ENCODE measurements at places on chromosomes 5 and 9. TPM values are rescaled to one million over a fixed set of nuclear protein-coding genes. Genes with fewer than 3 reads are reported as not detected.

The PCDHA1 gene
- total RNA-seq = not detected

The EGFL7 gene
- not detected for total RNA-seq

The SHISAL2B gene
- not detected for total RNA-seq

- no peaks in the 10 kb centered on the region for H3K27me3 ChIP-seq
- peaks cover 27% of the 10 kb centered on the region for H3K4me1 ChIP-seq
- H3K36me3 ChIP-seq = no peaks in the 10 kb centered on the region
These were observed 245.8 kb upstream of the MAP3K1 start for GRCh38 chr5:56569566-56569965.

- no peak overlapping the region for H3K4me3 ChIP-seq
- H3K4me1 ChIP-seq = no peaks in the 10 kb centered on the region
- H3K36me3 ChIP-seq = no peaks in the 10 kb centered on the region
- H3K27ac ChIP-seq = no peak overlapping the region
These were observed 14.8 kb downstream of the ATP10B start for GRCh38 chr5:160837211-160837610.

DNA sequence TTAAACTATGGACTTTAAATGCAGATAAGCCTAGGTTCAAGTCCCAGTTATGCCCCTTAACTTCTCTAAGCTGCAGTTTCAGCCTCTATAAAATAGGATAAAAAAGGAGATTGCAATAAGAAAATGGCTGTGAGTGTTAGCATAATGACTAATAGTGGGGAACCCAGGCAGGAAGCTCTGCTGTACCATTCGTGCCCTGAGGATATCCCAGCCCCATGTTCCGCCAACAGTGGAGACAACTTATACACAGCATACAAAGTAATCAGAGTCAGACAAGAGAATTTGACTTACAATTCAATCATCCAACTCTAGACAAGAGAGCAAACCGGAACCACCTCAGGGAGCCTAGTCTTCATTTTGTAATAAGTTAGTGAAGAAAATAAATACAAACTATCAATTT is 141.5 kb upstream of the FSTL4 start:
- no peak overlapping the region for H3K4me3 ChIP-seq
- H3K27me3 ChIP-seq = no peaks in the 10 kb centered on the region
- no peak for DNase-seq
- H3K4me1 ChIP-seq = no peaks in the 10 kb centered on the region
- H3K27ac ChIP-seq = no peak overlapping the region
- H3K36me3 ChIP-seq = no peaks in the 10 kb centered on the region

DNA sequence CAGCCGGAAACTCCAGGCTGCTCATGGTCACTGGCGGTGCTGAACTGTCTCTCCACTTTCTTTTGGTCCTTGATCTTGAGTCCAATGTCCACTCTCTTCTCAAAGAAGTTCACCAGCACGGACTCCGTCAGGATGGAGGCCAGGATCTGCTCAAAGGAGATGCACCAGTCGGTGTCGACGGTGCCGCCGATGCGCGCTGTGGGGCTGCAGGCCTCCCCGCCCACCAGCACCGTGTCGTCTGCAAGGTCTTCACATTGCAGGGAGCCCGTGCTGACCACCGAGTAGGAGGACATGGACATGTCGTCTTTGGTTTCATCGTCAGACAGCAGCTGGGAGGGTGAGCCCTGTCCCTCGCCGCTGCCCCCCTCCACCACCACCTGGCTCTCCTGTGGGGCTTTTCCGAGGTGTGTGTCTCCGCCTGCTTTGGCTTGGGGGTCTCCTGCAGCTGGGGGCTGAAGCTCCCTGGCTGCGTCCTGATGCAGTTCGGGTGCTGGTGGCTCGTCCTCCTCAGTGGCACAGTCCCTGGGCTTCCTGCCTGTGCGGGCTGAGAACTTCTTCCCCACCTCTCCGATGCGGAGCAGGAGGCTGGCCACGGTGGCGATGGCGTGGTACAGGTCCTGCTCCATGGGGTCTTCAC is 5.0 kb upstream of the MRNIP start:
- no peak overlapping the region for H3K27ac ChIP-seq
- H3K27me3 ChIP-seq = no peaks in the 10 kb centered on the region
- peaks cover 25% of the 10 kb centered on the region for H3K36me3 ChIP-seq
- H3K4me3 ChIP-seq = no peak overlapping the region

- H3K4me1 ChIP-seq = no peaks in the 10 kb centered on the region
- no peaks in the 10 kb centered on the region for H3K36me3 ChIP-seq
- no peaks in the 10 kb centered on the region for H3K27me3 ChIP-seq
- DNase-seq = no peak
- H3K4me3 ChIP-seq = no peak overlapping the region
- H3K27ac ChIP-seq = no peak overlapping the region
These were observed 526.3 kb downstream of the GABRG2 start for GRCh38 chr5:162593881-162594280.

- no peaks in the 10 kb centered on the region for H3K36me3 ChIP-seq
- H3K27me3 ChIP-seq = no peaks in the 10 kb centered on the region
- peak overlapping the region; percentile 49 for H3K4me3 ChIP-seq
- H3K4me1 ChIP-seq = peaks cover 49% of the 10 kb centered on the region
- peak; percentile 65 for DNase-seq
These were observed 17.0 kb downstream of the GRXCR2 start for GRCh38 chr5:145855763-145856267.

DNA sequence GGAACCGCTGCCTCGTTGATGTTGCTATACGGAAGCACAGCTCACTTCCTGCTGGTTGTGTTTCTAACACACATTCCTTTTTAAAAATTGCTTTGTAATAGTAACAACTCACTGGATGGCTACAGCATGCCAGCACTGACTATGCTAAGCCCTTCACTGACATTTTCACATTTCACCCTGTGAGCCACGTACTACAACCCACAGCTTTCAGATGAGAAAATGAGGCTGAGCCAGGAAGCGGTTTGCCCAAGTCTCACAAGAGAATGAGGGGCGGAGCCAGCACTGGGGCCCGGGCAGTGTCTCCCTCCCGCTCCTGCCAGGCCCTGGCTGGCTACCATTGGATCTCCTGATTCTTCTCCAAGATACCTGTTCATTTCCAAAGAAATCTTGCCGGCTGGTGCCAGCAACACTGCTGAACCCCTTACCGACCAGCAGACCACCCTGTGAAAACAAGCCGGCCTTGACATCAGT is 38.3 kb downstream of the FAM78A start:
- peaks cover 8% of the 10 kb centered on the region for H3K36me3 ChIP-seq
- no peak overlapping the region for H3K27ac ChIP-seq
- H3K4me1 ChIP-seq = peaks cover 32% of the 10 kb centered on the region
- peak overlapping the region; percentile 30 for H3K4me3 ChIP-seq

DNA sequence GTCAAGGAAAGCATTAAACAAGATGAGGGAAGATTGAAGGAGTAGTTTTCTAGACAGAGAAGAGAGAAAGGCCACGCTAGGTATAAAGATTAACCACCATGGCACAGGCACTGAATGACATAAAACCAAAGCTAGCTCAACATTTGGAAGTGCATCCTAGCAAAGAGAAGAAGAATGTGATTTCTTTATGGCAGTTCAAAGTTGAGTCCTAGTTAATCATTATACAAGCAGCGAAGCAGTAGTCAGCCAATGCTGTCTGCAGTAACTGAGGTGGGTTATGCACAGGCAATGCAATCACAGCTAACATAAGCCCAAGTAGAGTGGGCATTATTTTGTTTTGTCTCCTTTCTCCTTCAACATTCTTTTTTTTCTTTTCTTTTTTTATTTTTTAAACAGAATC is 24.0 kb upstream of the ANKRD31 start:
- no peak overlapping the region for H3K4me3 ChIP-seq
- H3K27me3 ChIP-seq = no peaks in the 10 kb centered on the region
- no peak overlapping the region for H3K27ac ChIP-seq
- DNase-seq = peak; percentile 75
- no peaks in the 10 kb centered on the region for H3K36me3 ChIP-seq

GRCh38 chr9:30622561-30622960 is 1761.9 kb upstream of the ACO1 start:
- H3K27me3 ChIP-seq = no peaks in the 10 kb centered on the region
- H3K36me3 ChIP-seq = no peaks in the 10 kb centered on the region
- no peak overlapping the region for H3K27ac ChIP-seq
- no peak for DNase-seq
- H3K4me1 ChIP-seq = no peaks in the 10 kb centered on the region

DNA sequence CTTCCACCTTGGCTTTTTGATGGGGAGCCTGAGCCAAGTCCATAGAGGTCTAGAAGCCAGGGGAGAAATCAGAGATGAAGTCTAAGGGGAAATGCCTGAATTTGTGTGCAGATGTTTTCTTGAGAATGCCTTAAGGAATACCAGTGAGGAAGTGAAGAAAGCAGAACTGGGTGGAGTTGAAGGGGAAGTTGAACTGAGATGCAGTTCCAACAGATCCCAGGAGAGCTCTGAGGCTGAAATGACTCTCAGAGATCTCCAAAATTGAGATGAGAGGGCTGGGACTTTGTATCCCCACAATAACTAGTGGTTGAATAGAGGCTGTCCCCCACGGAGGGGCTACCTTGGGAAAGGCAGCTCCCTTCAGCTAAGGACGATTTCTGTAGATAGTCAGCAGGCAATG is 197.1 kb downstream of the ZNF462 start:
- H3K4me1 ChIP-seq = no peaks in the 10 kb centered on the region
- H3K36me3 ChIP-seq = no peaks in the 10 kb centered on the region
- H3K4me3 ChIP-seq = no peak overlapping the region
- H3K27ac ChIP-seq = no peak overlapping the region

DNA sequence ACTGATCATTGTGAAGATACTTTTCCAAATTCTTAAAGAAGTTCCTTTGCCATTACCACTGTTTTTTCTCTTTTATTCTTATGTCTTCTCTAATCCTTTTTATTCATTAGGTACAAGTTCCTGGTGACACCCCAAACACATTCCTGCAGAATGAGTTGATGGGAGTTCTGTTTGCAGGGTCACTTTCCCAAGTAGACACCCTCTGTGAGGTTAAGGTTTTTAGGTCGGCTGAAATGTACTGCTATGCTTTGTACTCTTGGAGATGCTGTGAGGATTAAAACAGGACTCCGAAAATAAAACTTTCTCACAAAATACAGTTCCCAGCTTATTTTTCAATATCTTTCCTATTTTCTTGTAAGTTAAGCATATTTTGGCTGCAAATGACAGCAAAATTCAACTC is 143.3 kb upstream of the TLE4 start:
- H3K4me1 ChIP-seq = no peaks in the 10 kb centered on the region
- H3K27ac ChIP-seq = no peak overlapping the region
- H3K27me3 ChIP-seq = no peaks in the 10 kb centered on the region
- H3K4me3 ChIP-seq = no peak overlapping the region
